ENCODE measurements at places on chromosomes 3 and 15. TPM values are rescaled to one million over a fixed set of nuclear protein-coding genes. Genes with fewer than 3 reads are reported as not detected.

The ITGA11 gene
- total RNA-seq = 2.0 TPM

DNA sequence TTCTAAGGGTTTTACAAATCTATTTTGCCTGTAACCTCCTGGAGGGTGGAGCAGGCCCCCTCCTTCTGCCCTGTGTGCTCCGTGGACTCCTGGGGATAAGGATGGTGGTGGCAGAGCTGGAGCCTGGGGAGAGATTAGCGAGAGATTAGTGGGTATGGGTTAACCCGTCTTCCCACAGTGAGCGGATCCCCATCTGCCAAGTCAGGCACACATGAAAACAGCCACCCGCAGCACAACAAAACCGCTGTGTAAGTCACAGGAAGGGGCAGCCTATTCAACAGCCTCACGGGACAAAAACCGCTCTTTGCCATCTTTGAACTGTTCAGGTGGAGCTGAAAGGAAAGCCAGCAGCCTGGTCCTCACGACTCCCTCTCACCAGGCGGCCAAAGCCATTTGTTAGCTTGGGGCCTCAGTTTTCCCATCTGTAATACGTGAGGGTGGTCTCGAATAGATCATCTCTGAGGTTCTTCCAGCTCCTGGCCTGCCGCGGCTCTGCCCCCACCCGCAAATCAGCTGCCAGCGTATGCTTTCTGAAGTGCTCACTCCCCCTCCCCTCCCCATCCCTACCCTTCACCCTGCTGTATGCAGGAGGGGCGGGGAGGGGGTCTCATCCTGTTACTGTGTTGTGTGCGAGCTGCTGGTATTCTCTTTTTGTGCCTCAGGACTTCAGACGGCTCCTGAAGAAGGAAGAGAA lies 43.6 kb downstream of the PDIA5 start:
- no peak for DNase-seq

DNA sequence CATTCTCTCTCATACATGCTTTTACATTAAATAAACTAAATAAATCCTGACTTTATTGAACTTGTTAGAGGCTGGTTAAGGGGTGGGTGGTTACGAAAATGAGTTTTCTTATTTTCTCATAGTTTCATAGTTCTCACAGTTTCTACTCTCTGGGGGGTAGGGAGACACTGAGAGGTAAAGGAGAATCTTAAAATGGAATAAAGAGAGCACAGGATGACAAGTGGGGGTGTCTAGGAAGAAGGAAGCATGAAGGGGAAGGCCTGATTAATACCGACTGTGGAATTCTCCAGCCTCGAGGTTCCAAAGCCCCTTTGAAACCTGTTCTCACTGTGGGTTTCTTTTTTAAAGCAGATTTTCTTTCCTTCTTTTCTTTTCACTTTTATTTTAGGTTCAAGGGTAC lies 66.4 kb upstream of the TRA2B start:
- DNase-seq = no peak

DNA sequence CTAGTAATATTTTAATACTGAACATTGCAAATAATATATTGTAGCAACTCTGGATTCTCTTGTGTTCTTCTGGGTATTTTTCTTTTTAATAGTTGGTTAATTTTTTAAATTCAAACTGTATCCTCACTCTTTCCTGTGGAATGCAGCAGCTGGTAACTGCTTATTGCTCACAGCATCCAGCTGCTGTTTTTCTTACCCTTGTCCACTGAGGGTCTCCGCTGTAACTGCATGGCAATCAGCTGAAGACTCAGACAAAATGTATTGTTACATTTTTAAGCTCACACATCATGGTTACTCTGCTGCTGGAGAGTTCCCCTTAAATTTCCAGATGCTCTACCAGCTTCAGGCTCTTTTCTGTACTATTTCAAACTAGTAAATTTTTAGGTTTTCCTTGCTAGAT lies 227.6 kb downstream of the MBNL1 start:
- no peak for DNase-seq

DNA sequence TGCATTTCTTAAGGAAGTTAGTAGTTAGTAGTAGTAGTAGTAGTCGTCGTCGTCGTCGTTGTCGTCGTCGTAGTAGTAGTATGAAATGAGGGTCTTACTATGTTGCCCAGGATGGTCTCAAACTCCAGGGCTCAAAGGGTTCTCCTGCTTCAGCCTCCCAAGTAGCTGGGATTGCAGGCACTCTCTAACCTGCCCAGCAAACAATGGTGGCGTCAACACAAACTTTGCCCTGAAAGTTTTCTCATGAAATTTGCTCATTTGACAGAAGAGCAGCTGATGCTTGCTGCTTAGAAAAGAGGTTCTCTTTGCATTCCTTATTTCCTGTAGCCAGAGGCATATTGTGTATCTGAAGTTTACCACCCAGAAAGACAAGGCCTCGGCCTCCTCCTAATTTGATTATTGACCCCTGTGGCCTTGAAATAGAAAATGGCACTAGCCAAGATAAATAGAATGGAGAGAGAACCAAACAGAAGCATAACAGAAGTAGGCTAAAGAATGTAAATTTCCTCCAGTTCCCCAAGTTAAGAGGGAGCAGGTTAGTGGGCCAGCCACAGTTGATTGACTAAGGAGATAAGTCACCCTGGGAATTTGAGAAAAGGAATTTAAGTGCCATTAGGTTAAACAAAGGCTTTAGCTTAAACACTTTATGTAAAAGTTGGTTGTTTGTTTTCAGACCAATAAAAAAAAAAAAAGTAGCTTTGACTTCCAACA lies 166.2 kb upstream of the ROBO2 start:
- no peak for DNase-seq

GRCh38 chr3:108525256-108525655 lies 14.9 kb upstream of the MYH15 start:
- DNase-seq = no peak

All from prostate gland (tissue), 2 donors.